ENCODE measurements at places on chromosomes 11 and 22.

GRCh38 chr11:69799582-69799981 is 19.6 kb downstream of the FGF3 start:
- DNase-seq = no peak

GRCh38 chr11:111635706-111636045 is 33.4 kb downstream of the SIK2 start:
- DNase-seq = no peak

DNA sequence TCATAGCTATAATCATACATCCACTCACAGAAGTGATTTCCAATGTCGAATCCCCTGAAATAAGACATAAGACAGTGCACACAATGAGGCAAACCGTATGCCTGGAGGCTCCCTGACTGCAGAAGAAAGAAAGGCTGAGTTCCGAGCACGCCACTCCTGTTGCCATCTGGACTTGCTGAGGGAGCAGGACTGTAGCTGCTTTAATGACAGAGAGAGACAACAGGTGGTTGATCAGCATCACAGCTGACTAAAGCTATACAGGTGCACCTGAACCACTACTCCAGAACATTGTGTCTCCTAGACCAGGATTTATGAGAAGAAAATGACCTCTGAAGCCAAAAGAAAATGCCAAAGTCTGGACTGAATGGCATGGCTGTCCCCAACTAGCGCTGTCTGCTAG is 27.0 kb downstream of the TCIRG1 start:
- no peak for DNase-seq

DNA sequence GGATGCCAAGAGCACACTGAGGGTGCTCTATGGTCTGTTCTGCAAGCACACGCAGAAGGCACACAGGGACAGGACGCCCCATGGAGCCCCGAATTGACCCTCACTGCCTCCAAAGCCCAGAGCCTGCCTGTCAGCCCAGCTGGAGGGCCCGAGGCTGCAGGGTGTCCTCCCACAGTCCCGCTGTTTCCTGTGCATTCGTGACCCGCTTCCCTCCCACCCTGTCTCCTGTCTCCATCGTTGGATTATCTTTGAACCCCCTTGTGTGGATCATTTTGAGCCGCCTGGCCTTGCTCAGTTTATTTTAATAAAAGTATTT is 25.6 kb downstream of the PARVG start:
- no peak for DNase-seq

DNA sequence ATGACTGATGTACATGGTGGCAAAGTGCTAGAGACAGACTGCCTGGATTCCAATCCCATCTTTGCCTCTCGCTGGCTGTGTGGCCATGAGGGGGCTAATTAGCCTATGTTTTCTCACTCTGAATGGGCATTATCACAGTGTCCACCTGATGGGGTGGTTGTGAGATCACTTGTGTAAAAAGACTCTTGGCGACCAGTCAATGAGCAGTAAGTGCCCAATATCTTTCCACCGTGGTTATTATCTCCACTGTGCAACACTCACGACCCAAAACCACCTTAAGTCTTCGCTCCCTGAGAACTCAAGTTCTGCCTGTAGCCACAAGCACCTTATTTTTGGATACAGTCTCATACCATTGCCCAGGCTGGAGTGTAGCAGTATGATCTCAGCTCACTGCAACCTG is 52.1 kb downstream of the PLEKHA7 start:
- no peak for DNase-seq

DNA sequence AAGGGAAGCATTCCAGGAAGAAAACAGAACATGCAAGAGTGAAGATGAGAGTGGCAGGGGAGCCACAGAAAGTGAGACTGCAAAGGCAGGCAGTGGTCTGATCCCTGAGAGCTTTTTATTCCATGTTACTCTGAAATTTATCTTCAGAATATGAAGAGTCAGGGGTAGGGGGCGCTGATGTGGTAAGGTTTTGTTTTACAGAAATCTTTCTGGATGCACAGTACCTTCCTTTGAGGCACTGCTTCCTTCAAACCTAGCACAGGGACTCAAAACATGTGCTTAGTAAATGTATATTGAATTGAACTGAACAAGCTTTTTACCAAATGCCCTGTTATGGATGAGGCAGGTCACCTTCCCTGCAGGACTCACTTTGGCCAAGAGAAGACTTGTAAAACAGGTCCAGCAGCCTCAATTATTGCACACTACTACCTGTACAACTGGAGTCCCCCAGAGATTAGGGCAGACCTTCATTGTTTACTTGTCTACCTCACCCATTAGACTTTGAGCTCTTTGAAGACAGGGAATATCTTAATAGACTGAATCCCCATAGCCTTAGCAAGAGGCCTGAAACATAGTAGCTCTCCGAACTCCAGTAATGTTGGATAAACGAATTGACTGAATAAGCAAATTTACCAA is 2.2 kb downstream of the PAK1 start:
- DNase-seq = no peak

DNA sequence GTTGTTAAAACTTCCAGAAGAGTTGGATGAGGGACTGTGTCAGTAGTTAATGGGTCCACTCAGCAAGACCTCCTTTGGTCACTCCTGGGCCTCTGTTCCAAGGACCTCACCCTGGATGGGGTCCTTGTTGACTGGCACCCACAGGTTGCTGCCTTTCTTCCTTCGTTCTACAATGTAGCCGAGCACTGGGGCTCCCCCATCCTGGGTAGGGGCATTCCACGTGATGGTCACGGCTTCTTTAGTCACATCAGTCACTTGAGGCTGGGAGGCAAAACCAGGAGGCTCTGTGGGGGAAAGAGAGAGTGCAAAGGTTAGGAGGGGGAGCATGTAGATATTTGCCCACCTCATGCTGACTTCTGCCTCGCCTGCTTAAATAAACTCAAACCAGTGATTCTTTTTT is 12.0 kb downstream of the TMEM86A start:
- DNase-seq = no peak

GRCh38 chr11:33333816-33334215 is 76.6 kb downstream of the HIPK3 start:
- no peak for DNase-seq
